ENCODE measurements at places on chromosomes 16 and 17.

DNA sequence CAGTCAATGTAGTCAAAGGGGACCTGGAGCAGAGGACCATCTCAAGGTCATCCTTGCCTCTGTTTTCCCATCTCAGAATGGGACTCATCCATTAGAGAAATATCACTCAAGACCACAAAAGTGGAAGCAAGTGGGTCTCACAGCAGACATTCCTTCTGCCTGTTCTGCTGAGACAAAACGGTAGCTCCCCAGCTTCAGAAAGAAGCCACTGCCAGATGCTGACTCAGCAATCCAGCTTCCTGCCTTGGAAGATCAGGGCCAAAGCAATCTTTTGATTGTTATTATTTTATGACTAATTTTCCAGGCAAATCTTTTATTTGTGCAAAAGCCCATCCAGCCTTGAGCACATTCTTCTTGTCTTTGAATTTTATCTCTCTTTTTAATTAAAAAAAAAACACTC lies 86.8 kb downstream of the CCT6B start:
- DNase-seq: no peak

DNA sequence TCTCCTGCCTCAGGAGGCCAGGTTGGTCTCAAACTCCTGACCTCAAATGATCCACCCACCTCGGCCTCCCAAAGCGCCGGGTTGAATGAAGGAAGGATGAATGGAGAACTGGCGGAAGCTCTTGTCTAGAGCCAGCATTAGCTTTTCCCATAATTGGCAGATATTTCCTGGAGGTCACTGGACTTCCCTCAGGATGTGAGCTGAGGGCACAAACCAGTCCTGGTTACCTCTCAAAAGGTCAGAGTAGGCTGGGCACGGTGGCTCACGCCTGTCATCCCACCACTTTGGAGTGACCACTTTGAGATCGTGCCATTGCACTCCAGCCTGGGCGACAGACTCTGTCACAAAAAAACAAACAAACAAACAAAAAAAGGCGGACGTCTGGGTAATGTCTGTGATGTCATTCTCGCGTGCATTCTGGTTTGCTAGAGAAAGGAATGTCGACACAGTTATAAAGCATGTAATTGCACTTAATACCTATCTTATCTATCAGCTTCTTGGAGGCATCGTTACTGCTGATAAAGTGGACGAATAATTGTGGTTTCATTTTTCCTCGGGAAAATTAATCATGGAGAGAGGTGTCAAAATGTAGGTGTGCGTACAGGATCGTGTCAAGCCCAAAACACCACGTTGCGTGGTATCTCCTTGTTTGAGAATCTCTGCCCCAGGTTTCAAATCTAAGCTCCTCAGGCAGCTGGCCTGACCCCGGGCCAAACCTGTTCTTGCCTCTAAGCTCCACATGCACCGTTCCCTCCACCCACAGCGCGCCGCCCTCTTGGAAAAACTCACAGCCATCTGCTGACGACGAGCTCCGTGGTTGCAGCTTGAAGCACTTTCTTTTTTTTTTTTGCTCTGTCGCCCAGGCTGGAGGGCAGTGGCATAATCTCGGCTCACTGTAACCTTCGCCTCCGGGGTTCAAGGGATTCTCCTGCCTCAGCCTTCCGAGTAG lies 6.4 kb upstream of the CRK start:
- DNase-seq: no peak

- no peak for DNase-seq
These were observed 75.8 kb downstream of the ADAMTS18 start for GRCh38 chr16:77359065-77359502.

DNA sequence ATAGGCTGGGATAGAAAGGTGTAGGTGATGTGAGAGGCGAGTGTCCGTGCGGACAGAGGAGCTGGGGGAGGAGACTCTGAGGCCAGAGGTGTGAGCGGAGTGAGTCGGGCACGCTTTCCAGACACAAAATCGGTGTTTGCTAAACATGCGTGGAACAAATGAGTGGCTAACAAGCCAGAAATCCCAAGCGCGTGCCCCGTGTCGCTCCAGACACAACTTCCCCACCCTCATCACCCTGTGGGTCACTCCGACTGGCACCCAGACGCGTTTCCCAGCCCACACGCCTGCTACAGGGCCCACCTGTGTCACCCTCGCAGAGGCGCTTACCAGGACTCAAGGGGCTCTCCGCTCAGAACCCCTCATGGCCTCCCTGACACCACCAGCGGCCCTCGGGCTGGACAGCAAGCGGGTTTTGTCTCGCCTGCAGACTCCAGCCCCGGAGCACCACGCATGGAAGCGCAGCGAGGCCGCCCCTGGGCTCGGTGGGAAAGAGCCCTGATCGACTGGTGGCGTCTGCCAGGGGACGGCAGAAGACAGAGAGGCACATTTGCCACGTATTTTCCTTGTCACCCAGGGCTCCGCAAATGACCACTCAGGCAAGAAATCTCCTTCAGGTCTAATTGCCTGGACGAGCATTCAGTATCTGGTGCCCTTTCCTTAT lies 6.0 kb upstream of the RPH3AL start:
- DNase-seq: no peak

- DNase-seq: no peak
These were observed 11.3 kb downstream of the NAT9 start for GRCh38 chr17:74764751-74765286.

DNA sequence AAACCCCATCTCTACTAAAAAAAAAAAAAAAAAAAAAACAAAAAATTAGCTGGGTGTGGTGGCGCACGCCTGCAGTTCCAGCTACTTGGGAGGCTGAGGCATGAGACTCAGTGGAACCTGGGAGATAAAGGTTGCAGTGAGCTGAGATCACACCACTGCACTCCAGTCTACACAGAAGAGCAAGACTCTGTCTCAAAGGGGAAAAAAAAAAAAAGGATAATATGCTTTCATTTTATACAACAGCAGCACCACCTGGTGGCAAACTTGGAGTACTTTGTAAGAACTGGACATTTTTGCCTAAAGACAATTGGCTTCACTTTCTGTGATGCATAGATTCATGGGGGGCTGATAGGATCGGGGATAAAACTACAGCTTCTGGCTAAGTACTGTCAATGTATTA lies 8.5 kb downstream of the CHTF8 start:
- DNase-seq: peak; percentile 36

GRCh38 chr16:29699324-29700219 lies 20.6 kb downstream of the QPRT start:
- DNase-seq: no peak

DNA sequence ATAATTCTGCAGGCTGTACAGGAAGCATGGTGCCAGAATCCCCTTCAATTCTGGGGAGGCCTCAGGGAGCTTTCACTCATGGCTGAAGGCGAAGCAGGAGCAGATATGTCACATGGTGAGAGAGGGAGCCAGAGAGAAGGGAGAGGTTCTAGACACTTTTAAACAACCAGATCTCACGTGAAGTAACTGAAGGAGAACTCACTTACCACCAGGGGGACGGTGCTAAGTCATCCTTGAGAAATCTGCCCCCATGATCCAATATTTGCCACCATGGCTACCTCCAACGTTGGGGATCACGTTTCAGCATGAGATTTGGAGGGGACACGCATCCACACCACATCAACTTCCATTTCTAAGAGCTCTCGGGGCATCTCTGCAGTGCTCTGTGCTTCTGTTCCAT lies 37.4 kb upstream of the GNA13 start:
- DNase-seq: no peak

DNA sequence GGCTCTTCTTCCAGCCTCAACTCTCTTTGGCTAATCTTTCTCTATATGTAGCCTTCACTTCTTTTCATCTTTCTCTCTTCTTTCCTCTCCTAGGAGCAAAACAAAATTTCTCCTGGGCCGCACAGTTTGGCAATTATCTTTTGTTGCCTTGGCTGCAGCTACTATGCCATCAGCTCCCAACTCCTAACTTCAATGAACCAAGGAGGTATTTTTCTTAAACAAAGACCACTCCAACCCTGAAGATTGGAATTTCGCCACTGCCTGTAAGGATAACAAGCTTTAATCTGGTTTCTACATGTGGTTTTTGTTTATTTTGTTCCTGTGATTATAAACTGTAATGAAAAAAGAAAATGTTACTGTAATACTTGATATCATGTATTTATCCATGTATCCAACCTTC lies 2.3 kb upstream of the SCPEP1 start:
- DNase-seq: no peak

DNA sequence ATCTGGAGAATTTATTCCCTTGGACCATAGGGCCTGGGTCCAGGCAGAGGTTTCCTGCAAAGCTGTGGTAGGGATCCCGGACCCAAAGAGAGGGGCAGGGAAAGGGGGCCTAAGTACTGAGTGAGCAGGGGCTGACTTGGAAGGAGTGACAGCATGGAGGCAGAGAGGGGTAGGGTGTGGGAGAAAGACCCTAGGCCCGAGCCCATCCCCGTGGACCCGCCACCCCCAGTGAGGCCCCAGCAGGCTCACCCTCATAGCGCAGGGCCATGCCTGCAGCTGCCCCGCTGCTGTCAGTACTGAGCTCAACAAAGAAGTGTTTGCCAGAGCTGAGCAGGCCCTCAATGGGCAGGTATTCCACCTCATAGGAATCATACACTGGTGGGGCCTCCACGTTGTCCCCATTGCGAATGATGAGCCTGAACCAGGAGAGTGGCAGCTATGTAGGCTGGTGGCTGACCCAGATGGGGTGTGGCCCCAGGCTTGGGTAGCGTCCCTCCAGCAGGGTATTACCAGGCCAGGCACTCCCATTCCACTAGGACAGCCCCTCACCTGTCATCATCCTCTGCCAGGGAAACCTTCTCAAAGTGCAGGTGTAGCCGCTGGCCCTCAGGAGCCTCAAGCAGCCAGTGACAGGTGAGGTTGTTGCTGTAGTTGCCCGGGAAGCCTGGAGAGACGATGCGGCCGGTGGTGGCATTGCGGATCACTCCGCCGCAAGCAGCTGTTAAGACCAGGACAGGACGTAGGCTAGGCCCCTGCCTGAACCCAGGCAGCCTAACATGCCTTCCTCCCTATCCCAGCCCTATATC lies 9.1 kb upstream of the PHF12 start:
- DNase-seq: no peak

DNA sequence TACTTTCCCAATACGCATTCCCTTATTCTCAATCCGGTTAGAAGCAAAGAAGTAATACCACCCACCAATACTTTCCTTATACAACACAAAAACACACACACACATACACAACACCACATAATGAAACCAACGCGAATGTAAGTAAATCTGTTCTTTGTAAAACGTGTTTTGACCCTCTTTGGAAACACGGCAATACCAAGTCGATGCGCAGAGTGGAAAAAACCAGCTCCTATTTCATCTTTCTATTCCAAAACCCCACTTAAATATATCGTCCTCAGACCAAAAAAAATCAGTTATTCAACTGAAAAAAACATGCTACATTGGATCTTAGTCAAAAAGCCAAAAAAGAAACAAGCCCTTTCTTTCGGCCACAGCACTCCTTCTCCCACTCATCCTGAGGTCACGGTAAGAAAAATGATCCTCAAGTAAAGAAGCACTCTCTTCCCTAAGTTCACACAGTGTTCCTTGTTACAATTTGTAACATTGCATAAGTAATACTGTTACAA lies 31.0 kb upstream of the ARL4D start:
- DNase-seq: no peak

GRCh38 chr17:45282683-45283644 lies 21.1 kb upstream of the SPATA32 start:
- DNase-seq: no peak

DNA sequence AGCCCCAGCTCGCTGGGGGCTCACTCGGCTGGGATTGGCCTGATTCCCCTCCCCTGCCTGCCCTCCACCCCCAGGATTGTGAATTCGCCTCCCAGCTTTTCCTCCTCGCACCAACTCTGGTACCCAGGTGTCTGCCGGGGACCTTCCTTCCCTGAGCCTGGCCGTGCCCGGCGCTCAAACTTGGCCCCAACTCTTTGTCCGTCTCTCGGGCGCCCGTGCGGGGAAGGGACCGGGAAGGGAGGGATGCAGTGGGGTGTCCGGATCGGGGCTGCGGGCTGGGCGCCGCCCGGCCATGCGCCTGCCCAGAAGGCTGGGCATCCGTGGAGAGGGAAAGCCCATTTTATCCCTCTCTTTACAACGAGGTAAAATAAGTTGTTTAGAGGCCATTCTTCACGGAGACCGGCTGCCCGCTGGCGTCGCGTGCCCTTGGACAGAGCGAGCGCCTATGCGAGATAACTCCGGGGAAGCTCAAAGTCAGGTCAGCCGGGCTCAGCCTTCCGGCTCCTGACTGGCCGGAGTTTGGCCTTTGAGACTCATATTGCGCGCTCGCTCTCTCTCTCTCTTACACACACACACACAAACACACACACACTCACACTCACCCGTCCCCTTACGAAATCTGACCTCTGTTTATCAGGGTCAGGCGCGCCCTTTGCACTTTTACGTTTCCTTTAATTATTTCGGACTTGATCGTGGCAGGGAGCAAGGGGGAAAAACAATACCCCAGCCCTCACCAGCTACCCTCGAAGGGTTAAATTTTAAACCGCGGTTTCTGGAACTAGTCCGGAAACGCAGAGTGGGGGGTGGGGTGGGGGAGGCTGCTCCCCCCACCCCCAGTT lies 774 bp upstream of the MAF start:
- DNase-seq: peak; percentile 35

DNA sequence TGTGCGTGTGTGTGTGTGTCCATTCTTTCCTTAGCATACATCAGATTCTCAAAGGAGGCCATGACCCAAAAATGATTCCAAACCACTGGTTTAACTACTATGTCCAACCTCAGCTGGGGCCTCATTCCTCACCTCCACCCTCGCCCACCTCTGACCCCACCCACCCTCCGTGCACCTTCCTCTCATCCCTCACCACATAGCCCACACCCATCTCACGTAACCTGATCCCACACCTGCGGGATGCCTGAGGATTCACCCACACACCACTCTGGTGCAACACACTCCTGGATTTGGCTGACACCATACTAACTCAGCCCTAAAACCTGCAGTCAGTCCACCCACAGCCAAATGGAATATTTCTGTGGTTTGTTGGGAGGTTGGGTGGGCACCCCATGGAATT lies 3.3 kb upstream of the CSNK2A2 start:
- DNase-seq: no peak

GRCh38 chr16:30490210-30490609 lies 17.7 kb downstream of the ITGAL start:
- DNase-seq: no peak

- DNase-seq: peak; percentile 51
These were observed 379 bp upstream of the OTOP2 start for GRCh38 chr17:74923538-74924249.

DNA sequence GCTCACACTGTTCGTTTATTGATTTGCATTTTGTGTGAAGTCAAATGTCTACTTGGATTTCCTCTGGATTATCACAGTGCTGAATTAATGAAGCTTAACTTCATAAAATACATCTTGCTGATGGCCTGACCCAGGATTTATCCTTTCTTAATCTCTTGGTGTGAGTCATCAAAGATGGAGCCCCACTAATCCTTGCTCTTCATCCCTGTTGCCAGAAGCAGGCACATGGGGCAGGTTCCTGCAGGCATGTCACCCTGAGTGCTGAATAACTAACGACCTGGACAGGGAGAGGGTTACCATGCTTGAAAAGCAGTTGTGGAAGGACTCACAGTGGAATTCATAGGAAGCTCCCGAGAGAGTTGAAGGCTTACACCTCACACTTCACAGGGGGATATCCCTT lies 56.0 kb upstream of the FA2H start:
- DNase-seq: no peak

DNA sequence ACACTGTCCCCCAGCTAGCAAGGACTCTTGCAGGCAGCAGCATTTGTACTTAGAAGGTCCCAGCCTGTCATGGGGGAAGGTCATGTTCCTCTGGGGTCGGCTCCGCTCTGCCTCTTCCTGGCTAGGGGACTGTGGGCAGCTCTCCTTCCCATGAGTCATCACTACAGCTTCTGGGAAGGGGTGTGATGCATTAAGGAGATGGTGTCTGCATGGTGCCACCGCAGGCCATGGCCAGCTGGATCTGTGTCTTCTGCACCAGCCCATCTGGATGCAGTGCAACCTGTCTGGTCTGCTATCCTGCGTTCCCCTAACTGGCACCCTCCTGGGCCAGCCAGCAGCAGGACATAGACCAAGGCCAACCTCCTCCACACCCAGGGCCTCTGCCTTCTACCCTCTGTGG lies 6.3 kb downstream of the STARD3 start:
- no peak for DNase-seq
